ENCODE measurements at places on chromosomes 5 and 9. TPM values are rescaled to one million over a fixed set of nuclear protein-coding genes. Genes with fewer than 3 reads are reported as not detected.

TMEM141 gene
- 46.1 TPM for total RNA-seq

ADAMTS16 gene
- total RNA-seq, result 4.8 TPM

DNA sequence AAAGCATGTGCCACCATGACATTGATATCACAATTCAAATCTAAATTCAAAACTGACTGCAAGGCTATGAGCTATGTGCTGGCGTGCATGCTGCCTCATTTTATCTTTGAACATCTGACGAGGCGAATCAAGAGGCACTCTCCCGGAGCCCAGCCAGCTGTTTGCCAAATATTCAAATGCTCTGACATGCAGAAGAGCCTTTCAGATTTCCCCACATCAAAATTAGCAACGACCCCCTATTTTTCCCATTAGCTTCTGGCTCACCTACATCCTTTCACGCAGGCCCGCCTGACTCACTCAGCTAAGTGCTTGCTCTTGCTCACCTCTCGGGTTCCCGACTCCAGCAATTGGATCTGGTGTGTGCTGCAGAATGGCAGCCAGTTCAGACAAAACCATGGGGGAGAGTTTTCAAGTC is 159.0 kb downstream of the NR2F1-AS1 start:
- H3K27ac ChIP-seq, result no peak overlapping the region
- no peak for DNase-seq
- no peak overlapping the region for H3K4me3 ChIP-seq
- H3K4me1 ChIP-seq, result peaks cover 14% of the 10 kb centered on the region
- H3K36me3 ChIP-seq, result no peaks in the 10 kb centered on the region

ECSCR gene
- total RNA-seq, result not detected

HTR1A gene
- total RNA-seq, result 1.2 TPM

GRCh38 chr5:147040856-147041255 is 162.3 kb upstream of the PPP2R2B start:
- H3K27ac ChIP-seq, result no peak overlapping the region
- no peak for DNase-seq
- H3K4me3 ChIP-seq, result no peak overlapping the region
- H3K27me3 ChIP-seq, result no peaks in the 10 kb centered on the region

DNA sequence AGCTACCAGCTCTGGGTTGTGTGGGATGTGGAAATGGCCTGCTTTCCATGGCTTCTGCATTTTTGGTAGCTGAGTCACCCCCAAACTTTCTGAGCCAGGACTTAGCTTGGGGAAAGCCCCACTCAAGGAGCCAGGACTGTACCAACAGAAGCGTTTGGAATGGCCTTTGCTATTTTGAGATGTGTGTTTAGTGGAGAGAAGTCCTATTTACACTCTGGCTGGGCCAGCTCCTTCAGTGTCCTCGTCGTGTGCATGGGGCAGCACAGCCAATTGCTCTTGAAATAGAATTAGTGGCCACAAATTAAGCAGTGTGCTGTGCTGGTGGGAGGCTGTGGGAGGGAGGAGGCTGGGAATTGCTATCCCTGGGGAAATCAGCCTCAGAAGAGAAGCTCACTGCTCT is 51.6 kb downstream of the ENTREP1 start:
- no peak for DNase-seq
- H3K4me1 ChIP-seq, result peaks cover 20% of the 10 kb centered on the region
- H3K27ac ChIP-seq, result no peak overlapping the region
- H3K27me3 ChIP-seq, result peaks cover 5% of the 10 kb centered on the region

Measured in glutamatergic neuron (in vitro differentiated cells).